ENCODE measurements at places on chromosomes 1 and 21.

DNA sequence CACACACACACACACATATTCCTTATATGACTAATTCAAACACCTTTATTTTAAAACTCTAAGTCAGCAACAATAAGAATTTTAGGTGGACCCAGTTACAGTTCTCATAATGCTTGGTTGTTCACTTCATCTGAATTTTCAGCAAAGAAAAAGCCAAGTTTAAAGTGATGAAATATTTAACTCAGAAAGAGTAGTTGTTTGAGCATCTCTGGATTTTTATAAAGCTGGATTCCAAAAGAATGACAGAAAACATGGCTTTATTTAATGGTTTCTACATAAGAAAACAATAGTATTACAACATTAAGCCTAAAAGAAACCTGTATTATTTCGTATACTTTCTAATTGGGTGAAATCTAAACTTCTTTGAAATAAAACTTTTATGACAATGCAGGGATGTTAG lies 54.2 kb upstream of the ADAMTS5 start:
- no peak for DNase-seq

DNA sequence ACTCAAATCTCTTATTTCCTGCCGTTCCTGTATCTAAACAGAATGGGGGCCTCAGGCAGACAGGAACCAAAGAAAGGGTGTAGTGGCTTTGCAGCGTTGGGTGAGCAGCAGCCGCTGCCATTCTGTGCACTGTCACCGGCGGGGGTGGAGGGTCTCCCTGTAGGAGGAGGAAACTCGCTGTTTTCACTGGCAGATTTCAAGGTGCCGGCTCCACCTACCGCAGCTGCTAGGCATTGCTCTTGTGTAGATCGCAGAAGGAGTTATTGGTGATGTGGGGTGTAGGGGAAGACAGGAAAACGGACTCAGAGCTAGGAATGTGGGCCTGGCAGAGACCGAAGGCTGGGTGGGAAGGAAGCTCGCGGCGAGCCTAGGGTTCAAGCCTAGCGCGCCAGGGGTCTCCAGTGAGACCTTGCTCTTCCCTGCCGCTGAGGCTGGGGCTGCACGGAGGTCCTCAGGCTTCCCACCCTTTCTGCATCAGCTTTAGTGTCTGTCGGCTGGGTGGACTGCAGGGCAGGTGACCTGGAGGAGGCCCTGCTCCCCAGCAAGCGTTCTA lies 20.8 kb downstream of the ATP5PO start:
- DNase-seq: peak; percentile 88

- peak; percentile 22 for DNase-seq
Observed at GRCh38 chr1:155454096-155454495, 108.5 kb downstream of the ASH1L start.

- DNase-seq: no peak
Observed at GRCh38 chr1:31987135-31987619, 26.5 kb upstream of the KHDRBS1 start.

DNA sequence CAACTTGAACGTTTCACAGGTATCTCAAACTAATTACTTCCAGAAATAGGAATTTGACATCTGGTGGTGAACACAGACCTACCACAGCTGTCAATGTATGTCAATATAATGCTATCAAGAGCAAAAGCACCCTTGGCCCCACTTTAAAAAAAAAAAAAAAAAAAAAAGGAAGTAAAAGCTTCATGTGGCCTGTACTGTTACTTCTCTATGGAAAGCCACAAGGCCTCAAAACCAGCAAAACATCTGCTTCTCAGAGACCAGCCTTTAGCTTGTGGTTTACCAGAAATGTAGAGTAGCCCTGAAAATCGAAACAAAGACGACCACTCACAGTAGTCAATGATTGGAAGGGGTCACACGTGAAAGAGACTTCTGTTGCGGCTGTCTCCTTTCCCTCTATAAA lies 109.6 kb downstream of the SLC45A1 start:
- no peak for DNase-seq

GRCh38 chr1:147760481-147761260 lies at the start of gene GJA5:
TSS of gene GJA5 (minus strand) at chr1:147760602. CDS start at chr1:147759238, 1,364 bp downstream.
- peak; percentile 5 for DNase-seq
